Renal pelvis (tissue), 12 donors: ENCODE measurements at places on chromosomes 4 and X. TPM values are rescaled to one million over a fixed set of nuclear protein-coding genes. Genes with fewer than 3 reads are reported as not detected.

Gene SLC4A4
- 73.8 TPM for polyA plus RNA-seq

Gene SPATA4
- polyA plus RNA-seq: 1.5 TPM

Gene SMIM31
- 0.57 TPM for polyA plus RNA-seq

Gene MAGEA10
- polyA plus RNA-seq: not detected

Gene HOPX
- 13.5 TPM for polyA plus RNA-seq

Gene ZGRF1
- 16.0 TPM for polyA plus RNA-seq

Gene YTHDC1
- 158 TPM for polyA plus RNA-seq

Gene NR3C2
- polyA plus RNA-seq: 13.1 TPM

Gene ARHGAP6
- polyA plus RNA-seq: 13.4 TPM

Gene HERC6
- 11.0 TPM for polyA plus RNA-seq

Gene ZFP92
- 0.99 TPM for polyA plus RNA-seq

Gene CLIC2
- polyA plus RNA-seq: 3.7 TPM
